Hepatocyte (in vitro differentiated cells): ENCODE measurements at places on chromosomes 16 and 17. TPM values are rescaled to one million over a fixed set of nuclear protein-coding genes. Genes with fewer than 3 reads are reported as not detected.

GRCh38 chr16:17408296-17408695 is 62.5 kb downstream of the XYLT1 start:
- DNase-seq = no peak

DNA sequence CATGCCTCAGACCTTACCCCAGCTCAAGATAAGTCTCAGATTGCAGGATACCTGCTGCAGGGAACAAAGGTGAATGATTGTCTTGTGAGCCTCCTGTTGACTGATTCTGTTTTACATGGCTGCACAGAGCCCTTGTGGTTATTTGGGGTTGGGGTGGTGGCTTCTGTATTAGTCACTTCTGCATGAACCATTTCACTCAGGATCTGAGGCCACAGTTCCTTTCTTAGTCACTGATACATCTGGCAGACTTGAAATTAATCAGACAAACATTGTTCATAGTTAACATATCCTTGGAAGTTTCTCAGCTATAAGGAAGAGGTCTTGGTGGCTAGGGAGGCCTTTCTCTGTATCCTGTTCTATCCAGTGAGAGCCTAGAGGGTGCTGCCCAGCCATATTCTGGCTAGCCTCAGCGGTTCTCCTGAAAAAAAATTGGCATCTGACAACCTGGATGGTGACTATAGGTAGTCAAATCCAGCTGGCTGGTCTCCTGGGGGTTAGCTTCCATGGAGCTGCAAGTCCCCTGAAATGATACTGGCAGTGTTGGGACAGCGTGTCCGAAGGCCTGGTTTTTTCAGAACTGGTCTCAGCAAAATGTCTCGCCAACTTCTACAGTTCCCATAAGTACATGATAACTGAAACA is 8.4 kb upstream of the PLK1 start:
- DNase-seq = no peak

- DNase-seq = peak; percentile 57
Observed at GRCh38 chr17:41527063-41528023, 765 bp downstream of the KRT19 start.

DNA sequence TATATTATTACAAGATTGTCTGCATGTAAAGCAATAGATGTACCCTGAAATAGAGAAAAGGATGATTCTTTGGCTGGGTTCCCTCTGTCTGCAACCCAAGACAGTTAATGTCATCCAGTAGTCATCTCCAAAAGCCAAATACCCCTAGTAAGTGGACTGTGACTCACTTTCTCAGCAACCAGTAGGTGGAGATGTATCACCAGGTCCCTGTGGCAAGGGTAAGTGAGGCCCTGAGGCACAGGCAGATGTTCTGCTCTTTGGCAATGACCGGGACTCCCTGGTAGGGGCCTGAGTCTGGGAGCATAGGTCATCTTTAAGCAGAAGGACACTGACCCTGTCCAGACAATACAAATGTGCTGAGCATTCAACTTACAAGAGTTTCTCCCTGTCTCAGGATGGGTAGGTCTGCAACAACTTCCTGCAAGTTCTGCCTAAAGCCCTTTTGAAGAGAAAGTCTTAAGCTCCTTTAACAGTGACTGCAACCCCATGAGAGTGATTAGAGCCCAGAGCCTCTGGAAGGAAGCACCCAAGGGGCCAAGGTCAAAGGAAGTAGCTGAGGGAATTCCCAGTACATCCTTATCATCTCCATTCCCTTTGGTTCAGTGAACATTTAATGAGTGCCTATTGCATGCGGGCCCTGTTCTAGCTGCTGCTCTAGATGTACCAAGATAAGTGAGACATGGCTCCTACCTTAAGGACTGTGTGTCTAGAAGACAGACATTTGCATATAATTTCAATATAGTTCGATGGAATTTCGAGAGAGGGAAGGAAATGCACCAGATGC is 31.9 kb downstream of the PMP22 start:
- DNase-seq = peak; percentile 39

DNA sequence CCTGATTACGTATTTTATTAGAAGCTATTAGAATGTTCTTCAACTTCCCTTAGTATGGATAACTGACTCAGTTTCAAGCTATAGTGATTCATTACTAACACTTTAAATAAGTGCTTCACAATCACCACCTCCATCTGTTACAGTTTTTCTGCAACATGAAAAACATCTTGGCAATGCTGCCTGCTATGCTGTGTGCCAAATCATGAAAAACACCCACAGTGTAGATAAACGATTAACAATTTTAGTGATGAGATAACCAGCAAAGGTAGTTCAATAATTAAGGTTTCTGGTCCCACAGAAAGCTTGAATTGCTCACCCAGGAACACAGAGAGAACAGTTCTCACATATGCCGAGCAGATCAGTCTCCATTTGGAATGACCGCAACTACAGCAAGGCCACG is 51.4 kb upstream of the SLC25A19 start:
- no peak for DNase-seq

DNA sequence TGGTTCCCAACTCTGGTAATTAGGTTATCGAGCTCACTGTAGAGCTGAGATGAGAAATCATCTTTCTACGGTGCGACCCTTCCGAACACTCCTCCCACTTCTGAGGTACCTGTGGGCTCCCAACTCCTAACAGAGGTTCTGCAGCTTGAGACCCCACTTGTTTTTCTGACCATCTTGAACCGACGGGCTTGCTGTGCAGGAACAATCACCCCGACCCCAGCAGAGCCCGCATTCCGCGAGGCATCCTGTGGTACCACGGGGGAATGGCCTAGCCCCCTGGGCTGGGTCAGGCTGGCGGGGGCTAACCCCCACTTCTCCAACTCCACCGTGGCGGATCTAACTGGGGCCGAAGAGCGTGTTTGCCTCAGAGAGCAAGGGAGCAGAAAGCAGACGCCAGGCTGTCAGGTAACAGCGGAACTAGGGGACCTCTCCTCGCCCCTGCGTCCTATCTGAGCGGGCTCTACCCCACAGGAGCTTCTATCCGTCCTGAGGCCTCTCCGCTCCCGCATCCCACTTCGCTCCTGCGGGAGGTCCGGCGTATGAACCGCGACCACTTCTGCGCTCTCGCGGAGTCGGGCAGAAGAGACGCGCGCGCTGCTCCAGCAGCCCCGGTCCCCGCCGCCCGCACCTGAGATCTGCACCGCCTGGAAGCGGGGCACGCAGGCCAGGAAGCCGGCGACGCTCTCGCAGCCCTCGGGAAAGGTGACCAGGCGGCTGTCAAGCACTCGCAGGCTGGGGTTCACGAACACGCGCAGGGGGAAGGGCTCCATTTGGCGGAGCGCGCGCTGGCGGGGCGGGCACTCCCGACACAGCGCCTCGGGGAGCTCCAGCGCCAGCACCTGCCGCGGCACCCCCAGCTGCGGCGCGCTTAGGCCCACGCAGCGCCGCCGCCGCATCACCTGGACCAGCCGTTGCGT is 761 bp downstream of the PDF start:
- DNase-seq = peak; percentile 60

- no peak for DNase-seq
Observed at GRCh38 chr17:3907483-3908216, 8.6 kb downstream of the P2RX1 start.

GRCh38 chr17:76968707-76969597 is 100.7 kb downstream of the MGAT5B start:
- peak; percentile 53 for DNase-seq

DNA sequence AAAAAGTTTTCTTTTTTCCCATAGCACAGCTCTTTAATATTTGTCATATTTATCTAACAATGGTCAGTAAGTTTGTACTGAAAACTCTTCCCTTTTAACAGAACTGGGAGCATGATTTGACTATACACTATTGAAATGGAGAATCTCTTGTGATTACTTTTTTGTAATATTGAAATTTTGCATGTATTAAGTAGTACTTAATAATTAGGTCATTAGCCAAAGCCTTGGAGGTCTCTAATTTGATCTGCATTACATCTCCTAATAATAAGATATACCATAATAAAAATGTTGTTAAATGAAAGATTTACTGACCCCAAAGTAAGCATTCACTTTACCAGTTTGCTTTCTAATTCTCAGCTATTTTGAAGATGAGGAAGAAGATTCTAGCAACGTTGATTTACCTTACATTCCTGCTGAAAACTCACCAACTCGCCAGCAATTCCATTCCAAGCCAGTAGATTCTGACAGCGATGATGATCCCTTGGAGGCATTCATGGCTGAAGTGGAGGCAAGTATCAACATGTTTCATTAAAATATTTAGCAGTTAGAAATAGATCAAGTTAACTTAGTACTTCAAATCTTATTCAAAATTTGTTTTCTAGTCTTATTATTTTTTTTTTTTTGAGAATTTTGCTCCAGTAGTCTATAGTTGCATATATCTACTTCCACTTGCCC is 18.2 kb downstream of the DDX42 start:
- DNase-seq = no peak

- peak; percentile 7 for DNase-seq
Observed at GRCh38 chr17:69669441-69670178, 255.1 kb downstream of the MAP2K6 start.

- DNase-seq = peak; percentile 42
Observed at GRCh38 chr16:87463722-87464690, 28.8 kb downstream of the ZCCHC14 start.

DNA sequence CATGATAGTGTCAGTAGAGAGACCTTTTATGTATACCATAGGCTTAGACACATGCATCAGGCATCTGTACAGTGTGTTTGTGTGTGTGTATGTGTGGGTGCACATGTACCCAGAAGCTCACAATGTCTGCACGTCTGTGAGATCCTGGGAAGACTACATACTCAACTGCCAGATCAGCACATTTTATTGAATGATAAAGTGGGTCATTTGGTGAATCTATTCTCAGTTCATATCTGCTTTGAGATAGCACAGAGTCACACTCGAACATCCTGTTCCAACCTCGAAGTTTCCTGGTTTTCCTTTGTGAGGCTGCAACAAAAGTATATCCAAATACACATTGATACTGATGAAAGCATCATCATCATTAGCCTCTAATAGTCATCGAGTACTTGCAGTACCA is 63.6 kb downstream of the MAF start:
- DNase-seq = no peak

HBZ gene
- not detected in 2 replicates for total RNA-seq

APOH gene
- 449 and 502 TPM in 2 replicates for total RNA-seq

TAT gene
- total RNA-seq = 3.9 and 4.2 TPM in 2 replicates

NOD2 gene
- 0.12 and 0.13 TPM in 2 replicates for total RNA-seq
